ENCODE measurements at places on chromosomes 3 and 15.

GRCh38 chr15:95698951-95699350, 631.5 kb upstream of the NR2F2 start:
- no peak for DNase-seq

DNA sequence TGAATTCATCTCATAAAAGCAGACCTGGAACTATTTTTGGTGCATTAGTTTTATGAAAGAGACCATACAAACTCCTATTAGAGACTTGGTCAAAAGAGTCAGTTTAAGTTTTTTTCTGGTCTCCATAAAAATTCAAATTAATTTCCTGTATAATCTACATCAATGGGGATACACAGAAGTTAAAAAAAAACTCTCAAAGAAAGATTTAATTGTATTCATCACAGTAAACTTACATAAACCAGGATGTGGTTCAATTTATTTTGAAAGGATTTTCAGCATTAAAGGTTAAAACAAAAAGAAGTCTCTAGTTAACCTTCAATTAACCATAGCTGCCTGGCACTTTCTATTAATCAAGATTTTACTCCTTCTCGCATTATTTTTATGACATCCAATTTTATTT, 530.3 kb upstream of the KCNMB2 start:
- no peak for DNase-seq

- DNase-seq, result no peak
These were observed 153.5 kb downstream of the RPLP1 start for GRCh38 chr15:69606144-69606543.

- no peak for DNase-seq
These were observed 70.7 kb downstream of the SLC12A8 start for GRCh38 chr3:125141596-125142419.

DNA sequence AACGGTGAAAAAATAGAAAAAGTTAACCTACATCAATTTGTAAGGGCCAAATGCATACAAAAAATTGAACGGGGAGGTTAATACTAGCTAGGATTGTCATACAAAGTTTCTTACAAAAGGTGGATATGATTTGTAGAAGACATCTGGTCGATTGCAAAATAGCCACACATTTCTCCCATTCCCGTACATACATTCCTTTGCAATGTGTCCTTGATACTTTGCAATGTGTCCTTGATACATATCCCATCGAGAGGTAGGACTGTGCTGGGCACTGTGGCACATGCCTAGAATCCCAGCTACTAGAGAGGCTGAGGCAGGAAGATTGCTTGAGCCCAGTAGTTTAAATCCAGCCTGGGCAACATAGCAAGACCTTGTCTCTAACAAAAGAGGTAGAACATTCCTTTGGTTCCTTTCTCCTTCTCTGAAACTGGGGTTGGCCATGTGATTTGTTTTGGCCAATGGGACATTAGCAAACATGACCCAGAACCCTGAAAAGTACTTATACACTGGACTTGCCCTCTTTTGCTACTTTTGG, 9.5 kb downstream of the TTBK2 start:
- DNase-seq, result no peak

DNA sequence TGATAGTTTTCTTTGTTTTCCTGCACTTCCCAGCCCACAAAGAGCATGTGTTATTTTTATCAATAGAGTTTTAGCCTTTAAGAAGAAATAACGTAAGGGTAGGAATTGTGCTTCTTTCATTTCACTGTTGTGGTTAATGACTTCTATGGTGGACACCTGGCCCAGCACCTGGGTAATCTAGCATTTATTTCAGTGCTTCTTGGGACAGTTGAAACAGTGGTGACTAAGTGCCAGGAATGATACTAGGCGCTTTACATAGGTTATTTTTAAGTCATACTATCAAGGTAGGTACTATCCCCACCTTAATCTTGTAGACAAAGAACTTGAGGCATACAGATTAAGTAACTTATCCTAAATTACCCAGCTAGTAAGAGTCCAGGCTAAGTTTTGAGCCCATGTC, 243.8 kb downstream of the SOX2 start:
- no peak for DNase-seq

- DNase-seq, result peak; percentile 18
These were observed 123.6 kb upstream of the SKOR1 start for GRCh38 chr15:67701669-67702068.

- DNase-seq, result no peak
These were observed 32.1 kb downstream of the KY start for GRCh38 chr3:134618478-134619300.

DNA sequence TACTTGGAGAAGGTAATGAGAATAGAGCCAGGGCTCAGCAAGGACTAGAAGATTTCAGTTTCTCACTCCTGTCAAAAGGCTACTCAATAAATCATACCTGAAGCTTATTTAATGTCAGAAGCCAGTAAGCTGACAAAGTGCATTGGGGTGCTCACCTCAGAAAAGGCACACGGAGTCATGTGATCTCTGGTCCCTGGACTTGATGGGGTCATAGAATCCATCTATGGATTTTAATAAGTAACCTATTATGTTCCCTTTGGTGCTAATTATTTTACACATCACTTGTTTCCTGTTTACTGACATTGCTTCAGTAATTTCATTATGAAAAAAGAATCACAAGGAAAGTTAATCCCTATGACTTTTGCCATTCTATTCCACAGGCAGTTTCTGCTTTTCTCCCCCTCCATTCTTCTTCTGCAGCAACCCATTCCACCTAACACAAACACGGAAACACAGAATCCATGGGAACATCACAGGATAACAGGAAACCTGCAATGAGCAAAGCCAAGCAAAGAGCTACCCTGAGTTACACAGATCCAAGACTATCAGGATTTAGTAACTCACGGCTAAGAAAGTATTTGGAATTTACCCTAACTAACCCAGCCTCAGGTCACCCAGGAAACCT, 159.6 kb downstream of the MEIS2 start:
- no peak for DNase-seq
